Renal pelvis (tissue), 12 donors: ENCODE measurements at places on chromosomes 2 and 18. TPM values are rescaled to one million over a fixed set of nuclear protein-coding genes. Genes with fewer than 3 reads are reported as not detected.

Gene MC5R
- polyA plus RNA-seq: not detected

Gene CFC1
- not detected for polyA plus RNA-seq

Gene NCKAP5
- polyA plus RNA-seq: 6.2 TPM

Gene IL1RL1
- polyA plus RNA-seq: 0.53 TPM

Gene BOLL
- not detected for polyA plus RNA-seq

Gene GLI2
- polyA plus RNA-seq: 13.4 TPM

Gene FBXO48
- 2.3 TPM for polyA plus RNA-seq

Gene REEP1
- polyA plus RNA-seq: 3.2 TPM

Gene SP140
- polyA plus RNA-seq: 1.8 TPM
